ENCODE measurements at places on chromosomes 6 and 20.
A peak's percentile ranks its signal among the peaks of the same experiment; 100 is the strongest.

DNA sequence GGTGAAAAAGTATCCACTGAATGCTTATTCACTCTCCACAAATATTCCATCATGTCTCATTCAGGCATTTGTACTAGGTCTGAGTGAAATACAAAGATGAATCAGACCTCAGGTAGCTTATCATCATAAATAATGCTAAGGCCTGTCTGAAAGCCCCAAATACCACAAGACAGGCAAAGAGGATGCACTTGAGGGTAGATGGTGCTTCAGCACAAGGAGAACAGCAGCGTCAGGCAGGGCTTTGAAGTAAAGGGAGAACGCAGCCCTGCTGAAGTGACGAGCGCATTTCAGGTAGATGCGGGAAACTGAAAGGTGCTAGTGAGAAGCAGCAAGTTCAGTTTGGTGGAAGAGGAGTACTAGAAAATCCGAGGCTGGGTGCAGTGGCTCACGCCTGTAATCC, 38.7 kb downstream of the MAP3K5 start:
- no peak for DNase-seq

- DNase-seq: peak; percentile 74
Observed at GRCh38 chr6:56245903-56246351, 1.5 kb downstream of the COL21A1 start.

- peak; percentile 34 for DNase-seq
Observed at GRCh38 chr6:133888929-133889556, at the start of gene TCF21. TCF21 (plus strand) TSS chr6:133889113; CDS start chr6:133889398, 285 bp downstream.

DNA sequence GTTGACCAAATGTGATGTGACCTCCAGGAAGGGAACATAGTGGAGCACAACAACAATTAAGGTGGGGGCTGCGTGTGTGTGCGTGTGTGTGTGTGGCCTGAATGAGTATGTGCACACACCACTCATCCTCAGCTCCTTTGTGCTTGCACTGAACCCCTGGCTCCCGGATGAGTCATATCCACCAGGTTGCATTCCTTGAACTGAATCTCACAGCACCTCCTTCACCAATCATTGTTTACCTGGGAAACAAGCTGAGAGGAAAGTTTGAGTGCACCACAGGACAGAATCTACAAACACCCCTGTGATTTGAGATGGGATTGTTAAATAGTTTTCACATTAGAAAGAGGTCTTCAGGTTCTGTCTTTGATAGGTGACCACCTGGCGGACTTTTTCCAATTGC, 33.7 kb upstream of the GPR6 start:
- DNase-seq: no peak

DNA sequence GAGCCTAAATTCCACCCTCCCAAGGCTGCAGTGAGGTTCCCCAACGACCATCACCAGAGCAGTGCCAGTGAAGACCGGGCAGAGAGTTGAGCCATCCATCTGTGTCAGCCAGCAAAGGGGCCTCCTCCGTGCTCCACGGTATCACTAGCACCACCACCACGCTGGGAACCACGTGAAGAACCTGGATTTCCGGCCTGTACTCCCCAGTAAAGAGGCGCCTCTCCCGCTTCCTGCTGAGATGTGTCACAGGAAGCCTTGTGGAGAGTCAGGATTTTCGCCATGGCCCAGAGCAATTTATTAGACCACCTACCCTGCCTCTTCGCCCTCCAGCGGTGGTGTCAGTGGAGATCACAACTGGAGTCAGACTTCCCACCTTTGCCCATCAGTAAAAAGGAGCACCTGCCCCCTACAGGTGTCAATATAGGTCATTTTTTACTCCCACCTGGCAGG, 28.8 kb downstream of the CPXM1 start:
- no peak for DNase-seq

DNA sequence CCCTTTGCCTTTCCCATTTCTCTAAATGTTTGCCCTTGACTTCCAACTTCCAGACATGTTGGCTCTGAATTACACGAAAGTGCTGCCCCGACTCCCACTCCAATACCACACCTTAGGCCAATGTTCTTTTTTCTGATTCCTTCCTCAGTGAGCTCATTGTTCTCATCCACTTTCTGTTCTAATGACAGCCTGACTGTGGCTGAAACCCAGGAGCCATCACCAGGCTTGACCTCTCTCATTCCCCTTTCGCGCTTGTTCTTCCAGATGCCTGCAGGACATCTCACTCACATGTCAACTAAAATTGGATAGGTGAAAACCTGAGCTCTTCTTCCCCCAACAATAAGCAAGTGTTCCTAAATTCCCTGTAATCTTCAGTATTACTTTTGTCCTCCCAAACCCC, 40.4 kb downstream of the PTPRK start:
- DNase-seq: no peak

DNA sequence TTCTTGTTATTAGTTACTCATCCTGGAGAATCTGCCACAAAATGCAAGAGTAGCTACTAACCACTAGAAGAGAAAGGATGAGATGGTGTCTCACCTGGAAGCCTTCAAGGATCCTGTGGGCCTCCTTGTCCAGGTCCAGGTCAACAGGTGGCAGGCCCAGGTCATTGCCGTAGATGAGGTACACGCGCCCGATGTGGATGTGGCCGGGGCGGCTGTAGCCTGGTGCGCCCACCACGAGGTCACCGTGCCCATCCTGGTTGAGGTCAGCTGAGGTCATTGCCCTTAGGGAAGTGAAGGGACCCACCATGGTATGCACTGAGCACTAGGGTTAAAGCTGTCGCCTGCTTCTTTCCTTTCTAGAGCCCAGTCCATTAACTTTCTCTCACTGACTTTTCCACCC, 35.5 kb downstream of the GPLD1 start:
- DNase-seq: no peak

- peak; percentile 73 for DNase-seq
Observed at GRCh38 chr20:64261138-64261537, 5.6 kb downstream of the PCMTD2 start.

- no peak for DNase-seq
Observed at GRCh38 chr6:26367114-26367513, 2.1 kb downstream of the BTN3A2 start.

GRCh38 chr6:35025232-35026188, 115.6 kb downstream of the TCP11 start:
- no peak for DNase-seq

DNA sequence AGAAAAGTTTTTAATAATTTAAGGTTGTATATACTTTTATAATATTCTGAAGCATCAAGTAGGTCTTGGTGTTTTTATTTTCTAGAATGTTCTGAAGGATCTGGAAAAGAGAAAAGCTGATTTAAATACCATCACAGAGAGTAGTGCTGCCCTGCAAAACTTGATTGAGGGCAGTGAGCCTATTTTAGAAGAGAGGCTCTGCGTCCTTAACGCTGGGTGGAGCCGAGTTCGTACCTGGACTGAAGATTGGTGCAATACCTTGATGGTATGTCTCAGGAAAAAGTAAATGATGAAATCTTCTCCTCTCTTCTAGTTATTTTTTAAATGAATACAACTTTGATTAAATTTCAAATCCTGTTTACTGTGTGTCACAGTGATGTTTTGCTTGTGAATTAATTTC, 225.7 kb downstream of the UTRN start:
- DNase-seq: no peak

- no peak for DNase-seq
Observed at GRCh38 chr20:24528583-24529368, 59.3 kb downstream of the SYNDIG1 start.

GRCh38 chr20:10565191-10565921, 108.4 kb downstream of the JAG1 start:
- peak; percentile 62 for DNase-seq

GRCh38 chr20:4957939-4958362, 43.4 kb downstream of the SLC23A2 start:
- no peak for DNase-seq

DNA sequence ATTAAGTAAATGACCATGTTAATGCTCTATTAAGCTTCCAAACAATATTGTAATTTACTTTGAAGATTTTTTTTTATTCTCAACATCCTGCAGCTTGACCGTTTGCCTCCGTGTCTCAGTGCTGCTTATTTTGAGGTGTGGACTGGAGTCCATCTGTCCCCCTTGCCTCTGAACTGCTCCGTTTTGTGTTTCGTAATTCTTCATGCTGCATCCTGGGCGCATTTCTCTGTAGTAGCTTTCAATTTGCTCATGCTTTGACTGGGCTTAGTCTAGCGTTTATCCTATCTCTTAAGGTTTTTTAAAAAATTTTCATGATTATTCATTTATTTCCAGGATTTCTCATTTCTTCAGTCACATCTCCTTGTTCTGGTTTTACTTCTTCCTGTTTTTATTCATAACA, 37.8 kb downstream of the PTPN1 start:
- no peak for DNase-seq

GRCh38 chr6:63403725-63404124, 83.9 kb upstream of the LGSN start:
- DNase-seq: no peak

DNA sequence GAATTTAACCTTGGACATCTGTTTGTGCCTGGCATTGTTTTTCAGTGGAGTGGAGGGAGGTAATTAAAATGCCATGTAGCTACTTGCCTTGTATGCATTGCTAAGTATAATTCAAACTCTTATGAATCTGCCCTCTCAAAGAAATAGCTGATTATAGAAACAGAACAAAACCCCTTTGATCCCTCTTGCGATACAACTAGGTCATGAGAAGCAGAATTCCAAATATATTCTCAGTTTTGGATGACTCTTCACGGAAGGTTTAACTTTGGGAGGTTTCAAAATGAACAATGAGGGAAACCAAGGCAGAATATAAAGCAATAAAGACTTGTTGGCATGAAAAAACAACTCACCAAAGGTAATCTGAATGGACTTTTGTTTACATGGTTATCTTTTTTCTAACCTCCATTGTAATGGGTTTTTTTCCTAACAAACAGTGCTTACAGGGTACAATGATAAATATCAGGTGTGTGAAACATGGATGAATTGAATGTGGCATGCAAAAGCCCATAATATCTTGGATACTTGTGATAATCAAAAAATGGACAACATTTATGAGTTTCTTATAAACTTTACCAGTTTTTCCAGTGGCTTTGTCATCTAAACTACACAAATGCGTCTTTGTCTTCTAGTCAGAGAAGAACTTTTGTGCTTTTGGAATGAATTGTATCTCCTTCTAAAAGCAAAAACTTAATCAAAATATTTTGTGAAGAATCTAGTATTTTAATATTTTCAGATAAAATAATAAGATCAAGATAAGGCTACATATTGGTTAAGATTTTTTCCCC, 15.7 kb upstream of the HEY2 start:
- DNase-seq: no peak

DNA sequence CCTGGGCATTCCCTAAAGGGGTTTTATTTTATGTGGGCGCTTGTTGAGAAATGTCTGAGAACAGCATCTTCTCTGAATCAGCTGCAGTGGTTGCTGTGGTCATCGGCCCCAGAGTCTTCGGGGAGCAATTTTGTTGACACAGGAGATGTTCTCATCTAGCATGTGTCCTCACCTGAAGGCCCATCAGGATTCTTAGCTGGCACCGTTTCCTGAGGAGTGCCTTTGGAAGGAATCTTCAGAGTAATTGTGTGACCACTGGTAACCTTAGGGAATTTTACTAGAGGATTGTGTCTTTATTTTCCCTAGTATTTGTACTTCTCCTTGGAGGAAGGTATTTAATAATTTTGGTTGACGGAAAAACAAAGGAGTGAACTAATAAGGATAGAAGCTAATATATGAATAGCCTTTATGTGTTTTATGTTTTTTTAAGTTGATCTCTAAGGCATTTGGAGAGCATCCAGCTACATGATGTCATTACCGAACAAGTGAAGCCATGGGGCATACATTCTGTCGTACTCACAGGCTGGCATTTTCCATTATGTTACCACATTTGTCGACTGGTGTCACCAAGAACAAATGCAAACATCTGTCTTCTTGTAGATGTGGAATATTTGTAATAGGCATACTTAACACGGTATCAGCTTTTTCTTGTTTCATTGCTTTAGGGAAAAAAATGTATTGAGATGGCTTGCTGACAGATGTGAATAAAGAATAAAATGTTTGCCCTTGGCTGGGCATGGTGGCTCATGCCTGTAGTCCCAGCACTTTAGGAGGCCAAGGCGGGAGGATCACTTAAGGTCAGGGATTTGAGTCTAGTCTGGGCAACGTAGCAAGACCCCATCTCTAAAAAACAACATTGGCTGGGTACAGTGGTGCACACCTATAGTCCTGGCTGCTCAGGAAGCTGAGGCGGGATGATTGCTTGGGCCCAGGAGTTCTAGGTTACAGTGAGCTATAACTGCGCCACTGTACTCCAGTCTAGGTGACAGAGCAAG, 41.9 kb downstream of the TULP4 start:
- peak; percentile 22 for DNase-seq

- DNase-seq: peak; percentile 61
Observed at GRCh38 chr6:130843575-130844320, 16.5 kb downstream of the SMLR1 start.

GRCh38 chr6:134247231-134247833, 70.6 kb downstream of the SGK1 start:
- no peak for DNase-seq

DNA sequence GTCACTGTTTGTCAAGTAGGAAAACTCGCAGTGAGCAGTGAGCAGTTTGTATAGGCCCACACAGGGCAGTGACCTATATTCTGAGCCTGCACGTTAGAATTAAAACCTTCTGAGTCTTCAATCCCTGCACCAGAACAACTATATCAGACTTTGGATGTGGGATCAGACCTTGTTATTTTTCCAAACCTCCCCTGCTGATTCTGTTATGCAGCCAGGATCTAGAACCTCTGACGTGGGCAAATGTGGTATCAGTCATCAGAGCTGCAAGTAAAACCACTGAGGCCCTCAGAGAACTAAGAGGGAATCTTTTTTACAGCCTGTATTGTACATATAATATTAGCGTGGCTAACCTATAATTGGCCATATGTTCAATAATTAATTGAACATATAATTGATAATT, 32.0 kb upstream of the AKAP7 start:
- DNase-seq: peak; percentile 19

DNA sequence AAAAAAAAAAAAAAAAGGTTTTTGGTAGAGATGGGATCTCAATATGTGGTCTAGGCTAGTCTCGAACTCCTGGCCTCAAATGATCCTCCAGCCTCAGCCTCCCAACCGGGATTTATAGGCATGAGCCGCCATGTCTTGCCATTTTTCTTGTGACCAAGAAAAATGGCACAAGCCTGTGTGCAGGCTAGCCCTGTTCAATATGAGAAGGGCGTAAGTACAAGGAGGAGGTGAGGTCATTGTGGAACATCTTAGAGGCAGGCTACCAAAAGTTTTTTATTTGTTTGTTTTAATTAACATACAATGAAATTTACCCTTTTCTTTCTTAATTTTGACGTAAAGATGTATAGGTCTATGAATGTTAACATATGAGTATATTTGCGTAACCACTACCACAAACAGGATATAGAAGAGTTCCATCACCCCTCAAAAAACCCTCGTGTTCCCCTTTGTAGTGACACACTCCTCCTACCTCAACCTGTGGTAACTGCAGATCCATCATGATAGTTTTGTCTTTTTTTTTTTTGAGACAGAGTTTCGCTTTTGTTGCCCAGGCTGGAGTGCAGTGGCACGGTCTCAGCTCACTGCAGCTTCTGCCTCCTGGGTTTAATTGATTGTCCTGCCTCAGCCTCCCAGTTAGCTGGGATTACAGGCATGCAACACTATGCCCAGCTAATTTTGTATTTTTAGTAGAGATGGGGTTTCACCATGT, 28.3 kb upstream of the KIF3B start:
- DNase-seq: no peak

- no peak for DNase-seq
Observed at GRCh38 chr20:34654207-34654744, 22.6 kb downstream of the PIGU start.

GRCh38 chr6:28340310-28341095, 4.6 kb upstream of the ZSCAN31 start:
- DNase-seq: no peak

- peak; percentile 67 for DNase-seq
Observed at GRCh38 chr6:27293436-27294098, 18.5 kb downstream of the POM121L2 start.

Measured in fibroblast of skin of right quadriceps (primary cell).